ENCODE measurements at places on chromosomes 7 and 10.

- no peak for DNase-seq
Observed at GRCh38 chr10:45566415-45566814, 106.2 kb downstream of the ZFAND4 start.

GRCh38 chr7:7519056-7519455 is 16.6 kb downstream of the COL28A1 start:
- no peak for DNase-seq

GRCh38 chr7:83836028-83836427 is 187.1 kb upstream of the SEMA3E start:
- no peak for DNase-seq

DNA sequence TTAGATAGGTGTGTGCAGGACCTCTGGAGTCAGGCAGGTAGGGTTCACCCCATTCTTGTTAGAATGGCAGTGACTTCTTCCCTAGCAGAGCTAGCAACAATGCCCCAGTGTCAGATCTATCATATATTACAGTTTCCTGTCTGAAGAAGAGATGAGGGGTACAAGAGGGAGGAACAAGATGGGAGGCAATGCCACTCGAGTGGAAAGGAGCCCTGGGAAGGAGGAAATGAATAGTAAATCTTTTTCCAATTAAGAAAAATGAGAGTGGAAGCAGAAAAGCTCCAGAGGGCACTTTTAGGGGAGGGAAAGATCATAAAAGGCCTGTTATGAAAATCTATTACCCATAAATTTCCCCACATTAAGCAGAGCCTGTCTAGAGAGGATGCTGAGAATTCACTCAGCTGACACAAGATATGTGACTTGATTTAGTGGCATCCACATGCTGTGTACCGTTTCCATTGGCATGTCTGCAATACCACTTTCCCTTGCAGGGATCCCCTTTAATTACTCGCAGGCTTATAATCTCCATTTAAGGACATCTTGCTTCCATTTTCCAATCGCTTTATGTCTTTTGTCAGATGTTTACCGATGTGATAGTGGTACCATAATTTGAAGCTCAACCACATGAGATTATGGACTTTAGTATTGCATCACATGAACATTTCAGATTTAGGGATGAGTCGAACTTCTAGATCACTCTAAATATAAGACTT is 70.0 kb upstream of the AGBL3 start:
- no peak for DNase-seq

GRCh38 chr10:43038783-43039623 is 37.9 kb upstream of the RET start:
- no peak for DNase-seq

- no peak for DNase-seq
Observed at GRCh38 chr7:150520145-150520544, 5.5 kb downstream of the GIMAP7 start.

GRCh38 chr10:132027423-132027983 is 38.2 kb upstream of the JAKMIP3 start:
- DNase-seq = no peak

Data from GM03348 (cell line).